ENCODE measurements at places on chromosomes 12 and 14.

DNA sequence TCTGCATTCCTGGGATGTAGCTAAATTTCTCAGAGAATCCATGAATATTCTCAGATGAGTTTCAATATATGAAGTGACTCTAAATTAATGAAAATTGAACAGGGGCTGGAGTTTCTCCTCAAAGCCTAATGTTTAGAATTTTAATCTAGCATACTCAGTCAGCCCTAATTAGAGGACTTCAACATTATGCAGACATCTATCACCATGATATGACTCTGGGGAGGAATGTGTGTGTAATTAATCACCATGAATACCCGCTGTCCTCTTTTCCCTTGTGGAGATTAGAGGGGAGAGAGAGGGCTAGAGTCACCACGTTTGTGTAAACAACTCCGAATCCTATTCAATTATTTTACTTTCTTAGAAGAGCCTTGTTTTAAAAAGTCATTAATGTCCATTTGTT is 698.6 kb upstream of the MDGA2 start:
- DNase-seq, result no peak

DNA sequence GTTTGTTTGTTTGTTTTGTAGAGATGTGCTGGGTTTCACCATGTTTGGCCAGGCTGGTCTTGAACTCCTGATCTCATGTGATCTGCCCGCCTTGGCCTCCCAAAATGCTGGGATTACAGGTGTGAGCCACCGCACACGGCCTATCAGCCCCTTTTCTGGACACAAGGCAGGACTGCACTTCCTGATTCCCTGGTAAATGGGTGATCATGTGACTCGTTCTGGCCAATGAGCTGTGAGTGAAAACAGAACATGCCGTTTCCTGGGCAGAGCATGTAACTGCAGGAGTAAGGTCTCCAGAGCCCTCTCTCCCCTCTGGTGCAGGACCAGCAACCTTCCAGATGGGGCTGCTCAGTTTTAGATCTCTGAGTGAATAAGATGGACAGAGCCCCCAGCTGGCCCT is 92.7 kb downstream of the ITPK1 start:
- DNase-seq, result peak; percentile 44

DNA sequence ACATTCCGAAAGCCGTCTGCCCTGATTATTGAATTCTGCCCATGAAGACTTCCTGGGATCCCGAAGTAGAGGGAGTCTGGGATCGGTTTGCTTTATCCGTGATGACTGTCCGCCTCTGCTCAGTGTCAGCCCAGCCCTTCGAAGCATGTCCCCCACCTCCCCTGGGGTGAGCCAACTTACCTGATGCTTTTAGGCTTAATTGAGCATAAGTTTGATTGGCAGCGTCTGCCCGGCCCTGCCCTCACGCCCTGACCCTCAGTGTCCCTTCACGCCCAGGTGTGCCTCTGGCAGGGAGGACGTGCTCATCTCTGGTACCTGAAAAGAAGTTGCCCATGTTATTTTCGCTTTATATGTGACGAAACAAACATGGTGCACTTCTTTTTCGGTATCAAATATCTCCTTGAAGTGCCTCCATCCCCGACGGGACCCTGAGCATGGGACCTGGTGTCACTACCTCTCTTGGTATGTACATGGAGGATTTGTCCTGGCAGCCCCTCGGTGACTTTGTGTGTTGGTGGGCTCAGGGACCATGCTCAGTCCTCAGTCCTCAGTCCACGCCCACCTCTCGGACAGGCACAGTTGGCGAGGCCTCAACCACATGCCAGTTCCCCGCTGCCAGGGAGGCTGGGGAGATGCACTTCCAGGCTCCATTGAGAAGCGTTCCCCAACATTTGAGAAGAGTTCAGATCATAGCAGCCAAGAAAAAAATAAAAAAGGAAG is 130.1 kb upstream of the RTL1 start:
- DNase-seq, result no peak

GRCh38 chr14:37819155-37820015 is 224.0 kb downstream of the TTC6 start:
- DNase-seq, result peak; percentile 18

DNA sequence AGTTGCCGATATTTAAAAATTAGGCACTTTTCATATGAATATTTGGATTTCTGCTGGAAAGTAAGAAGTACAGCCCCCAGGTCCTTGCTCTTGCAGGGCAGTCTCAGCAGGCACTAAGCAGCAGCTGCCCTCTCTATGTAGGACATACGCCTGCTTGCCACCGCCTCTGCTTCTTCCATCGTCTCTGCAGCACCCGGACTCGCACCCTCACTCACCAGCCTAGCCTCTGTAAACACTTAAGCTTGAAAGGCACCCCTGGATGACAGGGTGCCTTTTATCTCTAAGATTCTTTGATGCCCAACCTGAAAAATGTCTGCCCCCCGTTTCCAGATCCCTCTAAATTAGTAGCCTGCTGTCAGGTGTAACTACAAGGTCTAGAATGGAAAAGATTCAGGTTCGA is 19.0 kb downstream of the OTUB2 start:
- DNase-seq, result no peak

GRCh38 chr12:52415870-52416750 is 10.0 kb upstream of the KRT82 start:
- peak; percentile 43 for DNase-seq

DNA sequence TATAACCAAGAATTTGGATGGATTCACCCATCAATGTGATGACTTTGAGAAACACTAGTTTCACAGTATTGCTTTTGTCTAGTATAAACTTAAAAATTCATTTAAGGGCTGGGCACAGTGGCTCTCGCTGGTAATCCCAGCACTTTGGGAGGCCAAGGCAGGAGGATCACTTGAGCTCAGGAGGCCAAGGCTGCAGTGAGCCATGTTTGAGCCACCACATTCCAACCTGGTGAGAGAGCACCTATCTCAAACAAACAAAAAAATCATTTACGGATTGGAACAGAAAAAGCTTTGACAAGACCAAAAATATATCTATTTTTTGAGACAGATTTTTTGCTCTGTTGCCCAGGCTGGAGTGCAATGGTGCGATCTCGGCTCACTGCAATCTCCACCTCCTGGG is 27.5 kb downstream of the GNS start:
- DNase-seq, result no peak

DNA sequence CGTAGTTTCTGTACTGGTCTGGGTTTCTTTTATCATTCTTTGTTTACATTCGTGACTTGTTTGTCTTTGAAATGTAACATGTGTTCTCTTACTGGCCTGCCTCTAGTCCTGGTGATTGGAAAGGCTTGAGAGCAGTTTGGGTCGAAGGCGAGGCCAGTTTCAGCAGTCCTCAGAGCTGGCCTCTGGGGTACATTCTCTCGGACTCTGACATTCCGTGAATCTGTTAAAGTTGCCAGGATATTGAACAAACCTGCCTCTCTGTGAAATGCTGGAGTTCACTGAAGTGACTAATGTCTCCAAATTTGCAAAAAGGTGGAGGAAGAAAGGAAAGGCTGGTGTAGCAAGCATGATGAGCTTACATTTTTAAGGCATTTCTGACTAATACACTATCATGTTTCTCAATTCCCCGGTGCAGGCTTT is 1.5 kb downstream of the PLEKHA5 start:
- DNase-seq, result peak; percentile 63

GRCh38 chr14:52329678-52330369 is 15.7 kb downstream of the PTGER2 start:
- no peak for DNase-seq

GRCh38 chr14:65850429-65851135 is 438.1 kb downstream of the FUT8 start:
- DNase-seq, result no peak

DNA sequence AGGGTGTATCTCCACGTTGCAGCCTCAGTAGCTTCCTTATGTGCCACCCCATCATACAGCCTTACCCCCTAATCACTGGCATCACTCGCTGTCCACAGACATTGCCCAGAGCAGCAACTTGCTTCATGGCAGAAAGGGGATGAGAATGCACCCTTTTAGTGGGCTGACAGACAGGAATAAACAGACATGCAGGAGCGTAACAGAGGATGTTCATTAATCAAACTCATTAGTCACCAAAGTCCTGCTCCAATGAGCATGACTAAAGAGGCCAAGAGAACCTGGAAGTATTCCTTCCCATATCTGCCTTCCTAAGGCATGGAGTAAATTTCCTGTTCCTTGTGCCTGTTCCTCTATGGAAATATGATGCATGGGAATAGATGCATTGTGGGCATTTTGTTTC is 197.0 kb downstream of the PHLDA1 start:
- peak; percentile 94 for DNase-seq

- no peak for DNase-seq
Measured at GRCh38 chr14:89314274-89314673, 102.8 kb downstream of the FOXN3 start.

GRCh38 chr12:42953021-42953420 is 363.5 kb upstream of the PRICKLE1 start:
- DNase-seq, result no peak

- no peak for DNase-seq
Measured at GRCh38 chr14:88829188-88829587, 4.7 kb downstream of the TTC8 start.

DNA sequence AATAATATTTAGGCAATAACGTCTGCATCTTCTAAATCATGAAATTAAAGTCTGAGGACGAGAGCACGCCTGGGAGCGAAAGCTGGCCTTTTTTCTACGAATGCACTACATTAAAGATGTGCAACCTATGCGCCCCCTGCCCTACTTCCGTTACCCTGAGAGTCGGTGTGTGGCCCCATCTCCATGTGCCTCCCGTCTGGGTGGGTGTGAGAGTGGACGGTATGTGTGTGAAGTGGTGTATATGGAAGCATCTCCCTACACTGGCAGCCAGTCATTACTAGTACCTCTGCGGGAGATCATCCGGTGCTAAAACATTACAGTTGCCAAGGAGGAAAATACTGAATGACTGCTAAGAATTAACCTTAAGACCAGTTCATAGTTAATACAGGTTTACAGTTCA is 19.3 kb downstream of the CKB start:
- DNase-seq, result no peak
